ENCODE measurements at places on chromosomes 5 and 9.

- DNase-seq = no peak
Observed at GRCh38 chr5:143771602-143772001, 40.4 kb upstream of the HMHB1 start.

DNA sequence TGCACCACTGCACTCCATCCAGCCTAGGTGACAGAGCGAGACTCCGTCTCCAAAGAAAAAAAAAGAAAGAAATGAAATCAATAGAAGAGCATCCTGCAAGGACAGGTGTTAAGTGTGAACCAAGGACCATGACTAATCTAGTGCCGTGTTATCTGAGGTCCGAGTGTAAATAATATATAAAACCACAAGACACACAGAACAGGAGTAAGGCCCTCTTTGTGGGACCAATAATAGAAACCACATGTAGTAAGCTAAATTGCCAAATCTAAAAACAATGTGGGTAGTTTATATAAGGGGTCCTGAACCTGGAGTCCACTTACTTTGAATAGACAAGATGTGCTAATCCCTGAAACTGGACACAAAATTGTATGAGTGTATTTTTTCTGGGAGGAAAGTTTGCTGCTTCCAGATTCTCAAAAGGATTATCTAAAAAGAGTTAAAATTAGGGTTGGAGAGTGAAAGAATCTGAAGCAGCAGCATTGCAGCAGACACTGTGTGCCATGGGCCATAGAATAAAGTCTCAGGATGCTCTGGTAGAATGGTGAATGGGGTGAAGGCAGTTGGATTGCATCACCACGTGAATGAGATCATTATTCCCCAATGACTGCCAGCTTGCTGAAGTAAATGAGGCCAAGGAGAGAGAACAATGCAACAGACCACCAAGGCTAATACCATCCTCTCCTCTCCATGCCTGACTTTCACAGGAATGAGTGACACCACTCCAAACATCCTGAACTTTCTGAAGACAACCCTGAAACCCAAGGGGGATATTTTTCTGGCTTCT is 222.7 kb downstream of the DCP2 start:
- DNase-seq = no peak

DNA sequence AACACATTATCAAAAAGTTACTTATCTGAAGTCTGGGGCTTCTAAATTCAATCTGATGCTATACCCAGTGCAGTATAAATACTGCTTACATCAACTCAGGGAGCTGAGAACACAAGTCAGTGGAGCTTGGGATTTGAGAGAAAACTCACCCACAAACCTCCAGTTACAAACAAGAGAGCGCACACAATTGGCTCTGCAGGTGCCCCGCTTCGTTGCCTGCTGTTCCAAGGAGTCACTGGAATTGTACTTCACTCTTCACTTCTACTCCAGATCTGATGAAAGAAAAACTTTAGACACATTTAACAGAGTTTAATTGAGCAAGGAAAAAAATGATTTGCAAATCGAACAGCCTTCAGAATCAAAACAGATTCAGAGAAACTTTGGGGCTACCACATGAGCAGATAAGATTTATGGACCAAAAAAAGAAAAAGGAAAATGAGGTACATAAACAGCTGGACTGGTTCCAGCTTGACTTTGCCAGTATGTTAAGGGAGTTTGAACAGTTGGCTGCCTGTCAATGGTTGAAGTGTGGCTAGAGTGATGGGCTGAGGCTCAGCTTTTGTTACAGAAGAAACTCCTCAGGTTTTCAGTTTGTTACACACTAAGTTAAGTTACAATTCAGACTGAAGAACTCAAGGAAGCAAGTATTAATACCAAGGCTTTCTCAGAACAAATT is 156.6 kb downstream of the AOPEP start:
- DNase-seq = no peak

DNA sequence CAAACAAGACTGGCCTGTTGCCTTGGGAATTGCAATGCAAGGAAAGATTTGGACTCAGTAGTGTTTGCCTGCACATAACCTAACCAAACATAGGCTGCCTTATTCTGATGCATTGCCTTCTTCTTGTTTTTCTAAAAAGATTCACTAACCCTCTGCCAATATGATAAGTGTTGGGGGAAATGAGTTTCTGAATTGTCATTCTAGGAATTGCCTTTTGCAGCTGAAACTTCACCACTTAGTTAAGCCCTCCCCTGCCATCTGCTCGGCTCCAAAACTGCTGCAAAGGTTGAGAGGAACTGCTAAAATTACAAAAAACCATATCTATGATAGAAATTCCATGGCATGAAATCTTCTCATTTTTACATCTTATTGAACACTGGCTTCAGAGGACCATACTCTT is 41.6 kb upstream of the SPATA31D4 start:
- DNase-seq = no peak

DNA sequence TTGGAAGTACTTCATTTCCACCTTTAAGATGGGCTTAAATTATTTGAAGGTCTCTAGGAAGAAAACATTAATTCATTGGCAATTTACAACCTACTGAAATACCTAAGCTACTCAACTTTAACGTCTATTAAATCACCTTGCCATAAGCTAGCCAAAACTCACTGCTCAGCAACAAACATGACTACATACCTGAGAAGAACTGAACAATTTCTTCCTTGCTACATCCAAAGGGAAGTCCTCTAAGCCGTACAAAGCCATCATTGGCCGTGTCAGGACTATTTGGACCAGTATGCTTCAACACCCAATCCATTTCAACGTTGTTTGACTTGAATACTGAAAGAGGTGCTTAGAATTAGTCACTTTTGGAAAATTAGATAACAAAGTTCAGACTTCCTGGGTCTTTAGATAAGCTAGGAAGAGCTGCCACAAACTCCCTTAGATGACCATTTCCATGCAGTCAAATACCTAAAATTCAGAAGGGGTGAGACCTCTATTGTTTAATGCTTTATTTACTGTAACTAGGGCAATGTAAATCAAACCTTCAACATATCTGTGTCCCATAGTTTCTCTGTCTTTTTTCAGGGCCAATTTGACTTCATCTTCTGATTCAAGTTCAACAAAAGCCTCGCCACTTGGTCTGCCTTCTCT is 2.6 kb downstream of the HNRNPH1 start:
- peak; percentile 16 for DNase-seq

DNA sequence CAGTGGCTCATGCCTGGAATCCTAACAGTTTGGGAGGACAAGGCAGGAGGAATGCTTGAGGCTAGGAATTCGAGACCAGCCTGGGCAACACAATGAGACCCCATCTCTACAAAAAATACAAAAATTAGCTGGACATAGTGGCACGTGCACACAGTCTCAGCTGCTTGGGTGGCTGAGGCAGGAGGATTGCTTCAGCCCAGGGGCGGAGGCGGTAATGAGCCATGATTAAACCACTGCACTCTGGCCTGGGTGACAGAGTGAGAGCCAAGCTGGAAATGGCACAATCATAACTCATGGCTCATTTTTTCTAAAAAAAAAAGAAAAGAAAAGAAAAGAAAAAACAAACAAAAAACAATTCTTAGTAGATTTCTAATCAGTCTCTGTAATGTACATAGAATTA is 446.2 kb downstream of the ELAVL2 start:
- no peak for DNase-seq
